IMR-90 (cell line): ENCODE measurements at places on chromosomes 5 and 9. TPM values are rescaled to one million over a fixed set of nuclear protein-coding genes. Genes with fewer than 3 reads are reported as not detected.

Gene GARIN3
- total RNA-seq = not detected in 2 replicates

DNA sequence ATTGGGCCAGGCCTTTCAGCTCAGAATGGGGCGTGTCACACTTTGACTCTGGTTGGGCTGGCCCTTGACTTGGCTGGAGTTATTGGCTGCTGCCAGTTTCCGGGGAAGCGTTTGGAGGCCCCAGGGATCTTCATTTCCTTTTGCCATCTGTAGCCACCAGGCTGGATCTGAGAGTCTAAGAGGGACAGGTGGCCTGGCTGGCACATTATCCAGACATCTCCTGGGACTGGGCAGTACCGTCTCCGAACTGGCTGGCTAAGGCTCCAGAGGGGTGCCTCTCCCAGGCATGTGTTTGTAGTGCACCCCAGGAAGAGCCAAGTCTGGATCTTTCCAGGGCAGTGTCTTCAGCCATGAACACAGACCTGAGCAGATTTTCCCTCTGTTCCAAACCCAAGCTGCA is 9.7 kb upstream of the JADE2 start:
- no peak for DNase-seq

- DNase-seq = peak; percentile 11
These were observed 61.9 kb downstream of the NSD1 start for GRCh38 chr5:177195307-177195952.

DNA sequence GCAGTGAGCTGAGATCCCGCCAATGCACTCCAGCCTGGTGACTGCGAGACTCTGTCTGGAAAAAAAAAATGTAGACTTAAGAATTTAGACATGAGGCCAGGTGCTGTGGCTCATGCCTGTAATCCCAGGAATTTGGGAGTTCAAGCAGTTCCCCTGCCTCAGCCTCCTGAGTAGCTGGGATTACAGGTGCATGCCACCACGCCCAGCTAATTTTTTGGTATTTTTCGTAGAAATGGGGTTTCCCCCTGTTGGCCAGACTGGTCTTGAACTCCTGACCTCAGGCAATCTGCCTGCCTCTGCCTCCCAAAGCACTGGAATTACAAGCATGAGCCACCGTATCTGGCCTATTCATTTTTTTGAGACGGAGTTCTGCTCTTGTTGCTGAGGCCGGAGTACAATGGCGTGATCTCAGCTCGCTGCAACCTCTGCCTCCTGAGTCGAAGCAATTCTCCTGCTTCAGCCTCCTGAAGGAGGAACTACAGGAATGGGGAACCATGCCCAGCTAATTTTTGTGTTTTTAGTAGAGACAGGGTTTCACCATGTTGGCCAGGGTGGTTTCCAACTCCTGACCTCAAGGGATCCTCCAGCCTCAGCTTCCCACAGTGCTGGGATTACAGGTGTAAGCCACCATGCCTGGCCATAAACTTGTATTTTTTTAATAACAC is 14.0 kb downstream of the DDX46 start:
- DNase-seq = no peak

DNA sequence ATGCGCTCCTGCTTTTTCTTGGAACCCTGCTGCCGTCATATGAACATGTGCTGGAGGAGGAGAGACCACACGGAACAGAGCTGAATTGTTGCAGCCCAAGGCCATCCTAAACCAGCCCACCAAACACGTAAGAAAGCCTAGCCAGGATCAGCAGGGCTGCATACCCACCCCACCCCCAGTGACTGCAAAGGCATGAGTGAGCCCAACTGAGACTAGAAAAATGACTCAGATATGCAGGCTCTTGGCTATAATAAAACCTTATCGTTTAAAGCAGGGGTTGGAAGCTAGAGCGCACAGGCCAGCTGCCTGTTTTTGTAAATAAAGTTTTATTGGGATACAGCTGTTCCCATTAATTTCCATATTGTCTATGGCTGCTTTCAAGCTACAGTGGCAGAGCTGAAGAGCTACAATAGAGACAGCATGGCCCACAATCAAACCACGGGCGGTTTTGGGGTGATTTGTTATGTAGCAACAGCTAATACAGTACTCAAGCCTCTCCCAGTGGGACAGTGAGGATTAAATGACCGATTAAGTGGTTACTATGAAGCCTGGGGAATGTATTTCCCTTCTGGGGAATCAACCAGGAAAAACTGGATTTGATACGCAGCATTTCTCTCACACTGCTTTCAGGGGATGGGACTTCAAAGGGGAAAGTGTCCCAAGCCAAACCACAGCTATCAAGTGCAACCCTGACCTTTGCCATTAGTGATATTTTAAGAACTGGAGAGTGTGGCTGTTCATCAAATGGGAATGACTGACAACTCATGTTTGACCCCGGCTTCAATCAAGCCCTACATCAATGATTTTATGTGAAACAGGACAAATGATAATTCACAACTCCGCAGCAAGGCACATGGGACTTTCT is 6.3 kb downstream of the SHB start:
- DNase-seq = peak; percentile 84

- DNase-seq = peak; percentile 74
These were observed 10.5 kb downstream of the GLRX start for GRCh38 chr5:95812074-95812471.

DNA sequence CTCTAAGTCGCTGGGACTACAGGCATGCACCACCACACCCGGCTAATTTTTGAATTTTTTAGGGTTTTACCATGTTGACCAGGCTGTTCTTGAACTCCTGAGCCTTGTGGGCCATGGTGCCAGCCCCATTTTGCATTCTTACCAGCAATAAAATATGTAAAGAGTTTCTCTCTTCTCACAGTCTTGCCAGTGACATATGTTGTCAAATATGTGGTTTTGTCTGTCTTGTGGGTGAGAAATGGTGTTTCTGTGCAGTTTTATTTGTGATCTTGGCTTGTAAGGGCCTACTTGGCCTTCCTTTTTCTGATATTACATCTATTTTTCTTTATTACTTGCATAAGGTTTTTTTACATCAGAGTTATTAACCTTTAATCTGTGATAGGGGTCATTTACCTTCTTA is 47.1 kb downstream of the SPIN1 start:
- DNase-seq = no peak

Gene SAPCD2
- total RNA-seq = 3.3 and 3.4 TPM in 2 replicates

GRCh38 chr5:18970000-18970399 is 1018.0 kb downstream of the CDH18 start:
- no peak for DNase-seq

GRCh38 chr5:134112726-134113362 is 1.6 kb upstream of the TCF7 start:
- DNase-seq = no peak

GRCh38 chr5:137486707-137487106 is 12.4 kb downstream of the SPOCK1 start:
- peak; percentile 81 for DNase-seq

Gene FGFR4
- total RNA-seq = 0.90 and 1.7 TPM in 2 replicates
